Stimulated activated CD4-positive, alpha-beta T cell treated with anti-CD3 and anti-CD28 coated beads, Interleukin-15, amount 100 ng/mL, for 1 hour (primary cell): ENCODE measurements at places on chromosomes 1 and 21.

GRCh38 chr1:25064465-25065240 lies 134.6 kb upstream of the RUNX3 start:
- DNase-seq, result no peak

GRCh38 chr1:246447501-246447900 lies 59.6 kb downstream of the SMYD3 start:
- DNase-seq, result no peak

DNA sequence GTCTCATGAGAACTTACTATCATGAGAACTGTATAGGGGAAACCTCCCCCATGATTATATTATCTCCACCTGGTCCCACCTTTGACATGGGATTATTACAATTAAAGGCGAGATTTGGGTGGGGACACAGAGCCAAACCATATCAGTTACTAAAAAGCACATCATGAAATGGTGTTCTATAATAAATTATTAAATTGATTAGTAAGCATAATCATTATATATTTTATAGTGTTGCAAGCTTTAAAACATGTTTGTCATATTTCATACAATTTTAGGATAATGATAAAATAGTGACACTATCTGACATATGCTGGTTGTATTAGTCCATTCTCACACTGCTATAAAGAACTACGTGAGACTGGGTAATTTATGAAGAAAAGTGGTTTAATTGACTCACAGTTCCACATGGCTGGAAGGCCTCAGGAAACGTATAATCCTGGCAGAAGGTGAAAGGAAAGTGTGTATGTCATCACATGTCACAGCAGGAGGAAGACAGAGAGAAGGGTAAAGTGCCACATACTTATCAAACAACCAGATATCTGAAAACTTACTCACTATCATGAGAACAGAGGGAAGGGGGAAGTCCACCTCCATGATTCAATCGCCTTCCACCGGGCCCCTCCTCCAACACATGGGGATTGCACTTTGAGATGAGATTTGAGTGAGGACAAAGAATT lies 539.2 kb upstream of the OLFM3 start:
- no peak for DNase-seq

GRCh38 chr1:43653893-43654292 lies 3.9 kb downstream of the KDM4A start:
- no peak for DNase-seq

DNA sequence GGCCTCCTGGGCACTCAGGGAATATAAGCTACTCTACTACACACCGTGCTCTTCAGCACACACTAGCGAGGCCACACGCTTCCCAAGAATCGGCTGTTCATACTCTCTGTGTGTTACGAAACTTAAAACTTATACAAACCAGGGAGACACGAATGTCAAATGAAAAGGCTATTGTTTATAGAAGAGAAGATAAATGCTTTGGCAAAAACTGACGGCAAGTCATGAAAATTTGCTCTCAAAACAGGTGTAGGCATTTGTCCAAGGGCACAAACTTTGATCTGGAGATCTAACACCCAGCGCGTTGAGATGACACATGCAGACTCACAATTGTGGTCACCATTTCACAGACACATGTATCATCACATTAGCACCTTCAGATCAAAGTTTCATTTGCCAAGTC lies 46.1 kb downstream of the USP48 start:
- DNase-seq, result no peak

GRCh38 chr1:155286544-155286943 lies 9.3 kb downstream of the HCN3 start:
- no peak for DNase-seq

GRCh38 chr1:230808281-230808872 lies 59.9 kb downstream of the C1orf198 start:
- DNase-seq, result no peak

DNA sequence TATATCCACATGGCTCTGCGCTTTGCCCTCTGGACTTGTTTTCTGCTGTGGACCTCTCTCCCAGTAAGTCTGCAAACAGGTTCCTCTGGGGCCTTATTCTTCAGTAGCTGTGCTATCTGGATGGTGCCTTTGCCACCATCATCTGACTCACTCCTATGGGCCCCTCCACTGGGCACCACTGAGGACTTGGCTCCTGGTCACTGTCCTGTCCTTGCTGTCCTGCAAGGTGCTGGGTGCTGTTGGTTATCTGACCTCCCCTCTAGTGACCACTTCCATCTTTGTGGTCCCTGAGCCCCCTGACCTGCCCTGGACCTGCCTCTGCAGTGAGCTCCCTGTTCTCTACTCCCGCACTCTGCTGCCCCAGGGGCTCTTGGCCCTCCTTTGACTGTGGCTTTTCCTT lies 6.7 kb downstream of the CNIH3 start:
- DNase-seq, result no peak

DNA sequence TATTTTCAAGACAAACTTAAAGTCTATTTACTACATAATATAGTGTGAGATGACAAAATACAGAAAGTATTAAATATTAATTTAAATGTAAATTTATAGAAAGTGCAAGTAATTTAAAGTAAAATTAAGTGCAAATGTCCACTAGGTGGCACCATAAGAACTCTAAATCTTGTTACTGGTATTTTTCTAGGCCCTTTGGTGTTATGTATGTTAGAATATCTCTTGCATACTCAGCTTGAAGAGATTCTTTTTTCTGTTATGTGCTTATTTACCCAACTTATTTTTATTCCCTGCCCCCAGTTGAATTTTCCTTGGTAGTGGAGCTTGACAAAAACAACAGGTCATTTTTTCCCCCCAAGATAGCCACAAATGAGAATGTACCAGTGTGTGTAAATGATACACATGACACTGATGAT lies 71.5 kb downstream of the RPS6KC1 start:
- DNase-seq, result no peak

- no peak for DNase-seq
These were observed 195.8 kb downstream of the TPR start for GRCh38 chr1:186179231-186179630.

- DNase-seq, result no peak
These were observed 4.1 kb downstream of the PYCR2 start for GRCh38 chr1:225919906-225920305.

DNA sequence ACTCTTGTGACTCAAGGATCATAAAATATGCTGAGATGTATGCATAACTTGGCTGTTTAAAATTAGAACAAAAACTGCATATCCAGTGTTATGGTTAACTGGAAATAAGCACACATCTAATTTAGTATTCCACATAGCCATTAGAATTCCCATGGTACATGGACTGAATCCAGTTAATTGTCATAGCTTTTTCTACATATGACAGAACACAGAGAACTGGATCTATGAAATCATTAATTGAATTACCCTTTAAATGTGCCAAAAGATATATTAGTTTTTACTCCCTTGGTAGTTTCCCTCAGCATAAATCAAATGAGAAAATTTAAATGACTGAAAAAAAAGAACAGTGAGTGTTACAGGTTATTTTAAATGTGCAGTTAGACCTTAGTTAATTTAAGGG lies 395.9 kb downstream of the NCAM2 start:
- no peak for DNase-seq

GRCh38 chr1:44723064-44723463 lies 7.9 kb downstream of the RNU5D-1 start:
- DNase-seq, result no peak

GRCh38 chr1:5465281-5465711 lies 526.9 kb downstream of the NPHP4 start:
- no peak for DNase-seq

GRCh38 chr1:46487818-46488218 lies 1.8 kb upstream of the DMBX1 start:
- DNase-seq, result no peak

DNA sequence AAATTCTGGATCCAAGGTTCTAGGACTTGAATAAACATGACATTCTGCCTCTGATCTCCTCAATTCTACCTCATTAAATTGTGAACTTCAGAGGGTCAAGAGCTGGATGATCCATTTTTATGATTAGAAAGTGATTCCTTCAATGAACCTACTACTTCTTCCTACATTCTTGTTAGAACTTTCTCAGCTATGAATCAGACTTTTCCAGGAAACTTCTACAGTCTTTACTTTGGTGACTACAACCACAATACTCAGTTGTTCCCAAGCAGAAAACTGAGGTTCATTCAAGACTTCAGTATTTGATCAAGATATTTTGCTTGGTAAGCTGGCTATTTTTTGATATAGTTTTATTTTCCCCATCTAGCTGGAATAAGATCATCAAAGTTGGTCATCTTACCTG lies 51.4 kb downstream of the CDC7 start:
- DNase-seq, result no peak

- DNase-seq, result no peak
These were observed 37.2 kb upstream of the C1orf115 start for GRCh38 chr1:220652995-220653394.

- DNase-seq, result no peak
These were observed 7.2 kb downstream of the ATP1B1 start for GRCh38 chr1:169113613-169114119.

DNA sequence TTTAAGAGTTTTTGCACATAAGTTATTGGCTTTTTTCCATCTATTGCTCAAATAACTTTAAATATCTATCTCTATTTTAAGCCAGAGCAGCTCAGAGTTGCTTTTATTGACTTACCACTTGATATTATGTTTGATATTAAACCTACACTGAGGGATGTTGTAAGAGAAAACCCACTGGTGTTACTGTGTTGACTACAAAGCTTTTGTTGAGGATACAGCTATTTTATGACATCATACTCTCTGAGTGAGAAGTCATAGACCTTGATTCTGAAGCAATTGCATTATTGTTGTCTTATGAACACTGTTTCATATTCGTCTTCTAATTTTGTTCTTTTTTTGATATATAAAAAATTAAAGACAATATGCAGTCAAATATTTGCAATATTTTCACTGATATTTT lies 560.4 kb downstream of the PTBP2 start:
- DNase-seq, result no peak
